MCF 10A (cell line): ENCODE measurements at places on chromosomes 2 and 18.

DNA sequence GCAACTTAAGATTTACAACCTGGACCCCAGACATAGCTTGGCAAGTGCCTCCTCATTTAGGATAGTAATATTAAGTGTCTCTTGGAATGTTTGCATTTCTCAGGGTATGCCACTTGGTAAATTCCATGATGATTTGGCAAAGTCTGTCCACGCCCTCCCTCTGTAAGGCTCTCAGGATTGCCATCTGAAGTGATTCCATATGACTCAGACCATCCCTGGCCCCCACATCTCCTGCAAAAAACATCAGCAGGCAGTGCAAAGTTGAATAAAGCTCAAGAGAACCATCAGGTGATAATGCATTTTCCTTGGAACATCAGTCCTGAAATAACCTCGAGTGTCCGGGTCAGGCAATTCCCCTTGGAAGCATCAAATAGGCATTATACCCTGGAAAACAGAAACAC, 27.1 kb upstream of the PIEZO2 start:
- peak; percentile 39 for DNase-seq

- DNase-seq: no peak
Measured at GRCh38 chr2:176490061-176490861, 221.0 kb downstream of the MTX2 start.

GRCh38 chr2:102358496-102358895, 2.9 kb downstream of the IL18R1 start:
- no peak for DNase-seq

- DNase-seq: no peak
Measured at GRCh38 chr2:231383416-231384108, 11.9 kb upstream of the B3GNT7 start.

GRCh38 chr2:52970642-52971041, 797.0 kb upstream of the CHAC2 start:
- DNase-seq: no peak

DNA sequence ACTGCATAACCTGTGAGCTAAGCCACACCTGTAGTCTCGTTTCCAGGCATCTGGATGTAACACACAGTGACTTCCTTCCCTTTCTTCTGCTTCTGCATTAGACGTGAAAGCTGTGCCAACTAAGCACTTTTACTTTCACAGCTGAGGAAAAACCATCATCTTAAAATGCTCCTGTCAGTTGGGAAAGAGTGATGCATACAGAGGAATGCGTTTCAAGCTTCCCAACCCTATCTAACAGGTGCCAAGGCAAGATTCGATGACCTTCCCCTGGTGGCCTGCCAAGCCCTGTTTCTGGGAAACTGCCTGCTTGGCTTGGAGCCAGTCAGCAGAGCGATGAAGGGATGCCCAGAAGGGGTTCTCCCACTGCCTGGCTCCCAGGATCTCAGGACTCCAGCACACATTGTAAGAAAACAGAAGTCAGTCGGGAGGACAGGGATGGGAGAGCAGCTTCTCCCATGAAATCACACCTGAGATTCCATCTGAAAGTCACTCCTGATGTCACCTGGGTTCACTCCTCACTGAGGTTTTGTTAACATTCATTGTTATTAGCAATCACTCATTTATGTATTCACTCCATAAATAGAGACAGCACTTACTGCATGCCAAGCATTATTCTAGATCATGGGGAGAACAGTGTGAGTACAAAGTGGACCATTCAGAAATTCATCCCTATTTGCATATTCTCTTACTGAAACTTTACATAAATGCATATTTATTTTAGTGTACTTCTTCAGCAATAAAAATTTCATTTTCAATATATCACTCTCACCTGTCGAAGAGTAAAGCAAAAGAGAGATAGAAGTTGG, 64.1 kb downstream of the DTNA start:
- peak; percentile 76 for DNase-seq

GRCh38 chr2:26172871-26173775, at the start of gene GAREM2:
TSS of gene GAREM2 (plus strand) at chr2:26173088. CDS start at chr2:26173221, 133 bp downstream.
- DNase-seq: no peak

- DNase-seq: no peak
Measured at GRCh38 chr2:104052356-104052755, 801.6 kb upstream of the POU3F3 start.

GRCh38 chr2:11941201-11942177, 195.1 kb downstream of the LPIN1 start:
- DNase-seq: no peak

- DNase-seq: no peak
Measured at GRCh38 chr2:154459286-154459685, 239.2 kb upstream of the KCNJ3 start.

- no peak for DNase-seq
Measured at GRCh38 chr18:79468119-79468789, 72.5 kb downstream of the NFATC1 start.

GRCh38 chr2:73020657-73021370, 50.7 kb downstream of the SFXN5 start:
- peak; percentile 32 for DNase-seq

DNA sequence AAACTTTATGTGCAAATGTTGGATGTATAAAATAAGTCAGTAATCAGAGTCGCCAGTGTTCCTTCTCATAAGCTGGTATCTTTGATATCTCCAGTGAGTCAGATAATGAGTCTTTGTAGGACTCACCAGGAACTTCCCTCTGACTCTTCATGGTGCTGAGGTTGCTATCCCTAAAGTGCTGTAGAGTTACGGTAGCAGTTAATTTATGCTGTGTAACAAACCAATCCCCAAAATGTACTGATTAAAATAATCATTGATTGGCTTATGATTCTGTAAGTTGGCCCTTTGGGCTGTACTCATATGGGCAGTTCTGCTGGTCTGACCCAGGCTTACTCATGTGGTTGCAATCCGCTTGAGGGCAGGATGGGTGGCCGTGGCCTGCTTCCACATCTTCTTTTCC, 43.8 kb downstream of the MAIP1 start:
- DNase-seq: no peak

DNA sequence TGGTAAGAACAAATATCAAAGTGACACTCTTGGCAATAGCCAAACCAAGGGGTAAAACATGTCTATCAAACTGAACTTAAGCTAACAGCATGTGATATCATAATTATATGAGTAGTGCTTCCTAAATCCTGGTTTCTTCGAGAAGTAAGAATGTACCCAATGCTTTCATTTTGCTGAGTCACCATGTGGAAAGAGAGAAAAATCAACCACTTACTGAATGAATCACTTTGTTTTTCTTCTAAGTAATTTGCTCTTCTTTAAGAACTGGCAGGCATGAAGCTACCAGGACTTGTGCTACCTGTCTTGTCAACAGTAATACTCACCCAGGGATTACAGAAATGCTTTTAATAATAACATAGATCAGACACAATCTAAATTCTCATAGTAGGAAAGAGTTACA, 19.0 kb upstream of the DUSP19 start:
- DNase-seq: peak; percentile 83

GRCh38 chr18:4351005-4351404, 104.1 kb downstream of the DLGAP1 start:
- no peak for DNase-seq

DNA sequence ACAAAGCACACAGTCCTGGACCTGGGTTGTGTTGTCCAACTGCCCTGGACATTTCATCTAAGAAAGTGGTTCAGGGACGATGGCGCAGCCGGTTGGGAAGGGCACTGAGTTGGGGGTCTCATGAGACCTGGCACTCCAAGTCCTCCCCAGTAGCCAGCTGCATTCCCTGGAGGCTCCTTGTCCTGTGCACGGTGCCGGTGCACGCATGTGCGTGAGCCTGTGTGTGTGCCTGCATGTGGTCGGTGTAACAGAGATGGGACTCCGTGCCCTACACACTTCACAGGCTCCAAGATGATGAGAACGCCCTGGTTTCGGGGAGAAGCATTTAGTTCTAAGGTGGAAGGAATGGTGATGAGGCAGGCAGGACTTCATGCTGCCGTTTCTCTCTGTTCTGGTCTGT, 124.9 kb upstream of the PXDN start:
- no peak for DNase-seq

DNA sequence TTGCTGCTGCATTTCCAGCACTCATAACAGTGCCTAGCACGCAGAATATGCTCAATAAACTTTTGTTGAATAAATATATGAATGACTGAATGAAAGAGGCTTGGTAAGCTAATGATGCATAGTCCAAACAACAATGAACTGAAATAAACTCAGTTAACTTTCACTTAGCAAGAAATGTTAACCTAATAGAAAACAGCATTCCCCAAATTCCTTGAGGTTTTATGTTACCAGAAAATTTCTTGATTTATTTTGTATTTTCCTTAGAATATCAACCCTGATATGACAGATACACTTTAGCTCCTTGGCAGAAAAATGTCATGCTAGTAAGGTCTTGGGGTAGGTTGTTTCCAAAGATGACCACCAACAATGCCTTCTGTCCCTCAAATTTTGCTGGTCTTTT, 217.4 kb downstream of the KCNE4 start:
- no peak for DNase-seq

DNA sequence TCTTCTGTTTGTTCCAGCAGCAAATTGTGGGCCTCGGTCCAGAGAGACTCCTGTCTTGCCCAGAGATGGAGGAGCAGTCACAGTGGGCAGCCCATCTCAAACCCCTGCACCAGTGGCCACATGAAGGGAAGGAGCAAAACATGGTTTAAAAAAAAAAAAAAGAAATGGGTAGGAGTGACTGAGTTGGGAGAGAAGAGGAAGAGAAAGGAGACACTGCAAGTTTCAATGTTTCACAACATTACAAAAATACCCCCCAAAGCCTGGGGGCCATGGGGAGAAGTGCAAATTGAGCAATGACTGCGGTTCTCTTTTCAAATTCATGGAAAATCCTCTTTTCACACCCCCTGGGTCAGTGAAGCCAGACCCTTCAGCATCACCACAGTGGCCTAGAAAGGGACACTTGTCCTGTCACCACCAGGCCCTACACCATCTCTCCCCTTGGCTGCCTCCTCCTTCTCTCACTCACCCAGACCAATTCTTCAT, 117.1 kb downstream of the ZFP36L2 start:
- DNase-seq: no peak

DNA sequence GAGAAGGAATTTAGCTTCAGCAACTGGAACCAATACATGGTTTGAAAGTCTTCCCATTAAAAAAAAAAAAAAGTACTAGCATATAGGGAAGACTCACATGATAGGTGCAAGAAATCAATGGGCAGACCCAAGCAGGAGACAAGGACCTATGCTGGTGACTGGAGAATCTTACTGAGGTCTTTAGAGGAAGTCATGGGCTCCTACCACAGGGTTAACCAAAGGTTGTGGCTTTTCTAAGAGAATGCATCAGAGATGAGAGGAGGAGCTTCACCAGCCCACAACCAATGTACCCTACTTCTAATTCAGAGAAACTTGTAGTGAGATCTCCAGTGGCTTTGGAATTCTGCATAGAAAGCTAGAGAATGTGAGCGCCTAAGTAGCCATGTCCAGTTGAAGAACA, 207.4 kb downstream of the NCKAP5 start:
- no peak for DNase-seq

GRCh38 chr18:69763002-69763401, 184.7 kb downstream of the CD226 start:
- DNase-seq: no peak

GRCh38 chr2:77470096-77470495, 52.1 kb downstream of the LRRTM4 start:
- no peak for DNase-seq

GRCh38 chr2:195419033-195419432, 238.0 kb upstream of the SLC39A10 start:
- DNase-seq: no peak
